ENCODE measurements at places on chromosomes 6 and 20. TPM values are rescaled to one million over a fixed set of nuclear protein-coding genes. Genes with fewer than 3 reads are reported as not detected.

DNA sequence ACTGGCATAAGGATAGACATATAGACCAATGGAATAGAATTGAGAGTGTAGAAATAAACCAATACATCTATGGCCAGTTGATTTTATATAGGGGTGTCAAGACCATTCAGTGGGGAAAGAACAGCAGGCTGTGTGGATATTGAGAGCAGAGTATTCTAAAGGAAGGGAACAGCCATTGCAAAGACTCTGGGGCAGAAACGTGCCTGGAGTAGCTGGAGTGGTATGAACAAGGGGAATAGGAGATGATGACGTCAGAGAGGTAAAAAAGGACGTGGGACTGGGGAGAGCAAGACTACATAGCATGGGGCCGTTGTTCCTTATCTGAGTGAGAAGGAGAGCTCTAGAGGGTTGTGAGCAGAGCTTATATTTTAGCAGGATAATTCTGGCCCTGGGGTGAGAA, 85.2 kb downstream of the TOX2 start:
- DNase-seq, result no peak

The TRIM31 gene
- total RNA-seq, result not detected

The SPATS1 gene
- total RNA-seq, result not detected

- DNase-seq, result no peak
These were observed 199.9 kb upstream of the PRDM1 start for GRCh38 chr6:105886066-105886813.

The FOXF2 gene
- total RNA-seq, result 1.2 TPM

The CRISP2 gene
- total RNA-seq, result not detected

DNA sequence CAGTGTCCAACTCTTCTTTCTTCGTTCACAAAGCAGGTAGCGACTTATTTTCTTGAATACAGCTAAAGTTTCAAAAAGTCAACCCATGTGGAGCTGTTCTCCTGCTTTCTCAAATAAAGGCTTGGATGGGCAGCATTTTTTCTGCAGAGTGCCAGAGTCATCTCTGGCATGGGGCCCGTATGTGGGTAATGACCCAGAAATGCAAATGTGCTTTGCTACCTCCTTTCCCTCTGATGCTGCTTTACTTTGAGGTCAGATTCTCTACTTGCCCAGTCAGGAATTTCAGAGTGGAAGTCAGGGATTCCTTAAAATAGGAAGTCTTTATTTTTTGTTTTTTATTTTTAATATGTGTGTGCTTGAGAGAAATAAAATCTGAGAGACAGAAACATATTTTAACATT, 4.9 kb downstream of the NKAIN2 start:
- DNase-seq, result no peak

GRCh38 chr6:56860475-56860874, 94.4 kb upstream of the BEND6 start:
- DNase-seq, result no peak

The KIF13A gene
- total RNA-seq, result 74.6 TPM

DNA sequence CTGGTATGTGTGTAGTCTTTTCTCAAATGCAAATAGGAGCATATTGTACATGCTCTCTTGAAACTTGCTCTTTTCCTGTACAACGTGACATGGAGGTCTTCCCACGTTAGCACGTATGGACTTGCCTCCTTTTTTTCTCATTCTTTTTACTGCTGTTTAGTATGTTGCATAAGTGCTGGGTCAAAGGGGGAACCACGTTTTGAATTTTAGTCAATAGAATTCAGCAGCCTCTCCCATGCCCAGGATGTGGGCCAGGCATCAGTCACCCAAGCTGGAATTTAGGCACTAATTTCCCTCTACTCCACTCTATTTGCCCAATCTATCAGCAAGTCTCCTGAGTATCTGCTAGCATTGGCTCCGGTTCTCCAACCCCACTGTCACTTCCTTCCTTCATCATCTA, 41.5 kb upstream of the RNF24 start:
- DNase-seq, result no peak

DNA sequence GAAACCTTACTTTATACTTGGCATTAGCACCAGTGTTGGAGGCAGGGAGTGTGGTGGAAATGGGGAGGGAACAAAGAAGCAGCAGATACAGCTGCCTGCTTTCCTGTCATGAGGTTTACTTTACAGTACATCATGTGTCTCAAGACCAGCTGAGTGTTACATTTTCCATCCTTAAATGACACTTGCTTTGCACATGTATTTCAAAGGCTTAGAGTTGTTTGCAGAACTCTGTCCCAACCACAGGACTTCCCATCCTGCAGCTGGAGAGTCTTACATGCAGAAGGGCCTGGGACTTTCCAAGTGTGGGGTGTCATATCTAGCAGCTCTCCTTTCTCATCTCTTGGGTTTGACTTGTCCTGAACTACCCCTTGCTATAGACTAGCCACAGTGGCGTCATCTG, 395.9 kb downstream of the DHX35 start:
- DNase-seq, result no peak

The ZSCAN12 gene
- 4.2 TPM for total RNA-seq

GRCh38 chr6:110389689-110390382, 25.5 kb downstream of the DDO start:
- no peak for DNase-seq

DNA sequence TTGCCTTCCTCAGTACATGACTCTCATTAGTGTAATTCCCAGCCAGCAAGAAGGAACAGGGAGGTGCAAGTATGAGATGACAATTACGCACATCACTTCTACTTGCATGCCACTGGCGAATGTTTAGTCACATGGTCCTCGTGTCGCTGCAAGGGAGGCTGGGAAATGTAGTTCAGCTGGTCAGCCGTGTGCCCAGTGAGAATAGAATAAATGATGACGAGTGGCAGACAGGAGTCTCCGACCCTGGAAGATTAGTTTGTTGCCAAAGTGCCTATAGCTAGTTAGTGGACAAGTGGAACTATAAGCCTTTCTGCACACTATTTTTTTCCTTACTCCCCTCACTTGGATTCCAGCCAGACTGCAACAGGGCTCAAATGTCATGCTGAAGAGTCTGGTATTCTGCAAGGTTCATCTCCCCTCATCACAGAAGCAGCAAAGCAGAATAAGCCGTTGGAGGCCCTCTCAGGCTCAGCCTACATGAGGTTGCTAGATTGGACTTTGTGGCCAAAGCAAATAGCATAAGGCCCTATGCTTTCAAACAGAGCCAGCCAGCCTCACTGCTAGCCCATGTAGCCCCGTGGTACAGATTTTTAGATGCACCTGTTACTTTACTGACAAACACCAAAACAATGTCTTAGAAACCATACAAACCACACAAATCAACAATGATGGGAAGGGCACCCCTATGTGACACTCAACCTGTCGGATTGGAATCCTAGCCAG, 9.7 kb downstream of the LINC00237 start:
- DNase-seq, result no peak

The SLC17A1 gene
- total RNA-seq, result not detected

The BMP6 gene
- total RNA-seq, result 2.0 TPM

The MTFR2 gene
- total RNA-seq, result 0.65 TPM

The ACTL10 gene
- 1.2 TPM for total RNA-seq

- DNase-seq, result no peak
These were observed 72.1 kb downstream of the TRAM2 start for GRCh38 chr6:52504782-52505136.

- no peak for DNase-seq
These were observed 501.1 kb upstream of the POU3F2 start for GRCh38 chr6:98333273-98333672.

The C6orf52 gene
- total RNA-seq, result not detected

- no peak for DNase-seq
These were observed 187.5 kb downstream of the BACH2 start for GRCh38 chr6:90109141-90109540.

The BHLHE23 gene
- total RNA-seq, result not detected

The COL11A2 gene
- total RNA-seq, result 0.43 TPM

The RAD21L1 gene
- not detected for total RNA-seq

The THBD gene
- 53.6 TPM for total RNA-seq

DNA sequence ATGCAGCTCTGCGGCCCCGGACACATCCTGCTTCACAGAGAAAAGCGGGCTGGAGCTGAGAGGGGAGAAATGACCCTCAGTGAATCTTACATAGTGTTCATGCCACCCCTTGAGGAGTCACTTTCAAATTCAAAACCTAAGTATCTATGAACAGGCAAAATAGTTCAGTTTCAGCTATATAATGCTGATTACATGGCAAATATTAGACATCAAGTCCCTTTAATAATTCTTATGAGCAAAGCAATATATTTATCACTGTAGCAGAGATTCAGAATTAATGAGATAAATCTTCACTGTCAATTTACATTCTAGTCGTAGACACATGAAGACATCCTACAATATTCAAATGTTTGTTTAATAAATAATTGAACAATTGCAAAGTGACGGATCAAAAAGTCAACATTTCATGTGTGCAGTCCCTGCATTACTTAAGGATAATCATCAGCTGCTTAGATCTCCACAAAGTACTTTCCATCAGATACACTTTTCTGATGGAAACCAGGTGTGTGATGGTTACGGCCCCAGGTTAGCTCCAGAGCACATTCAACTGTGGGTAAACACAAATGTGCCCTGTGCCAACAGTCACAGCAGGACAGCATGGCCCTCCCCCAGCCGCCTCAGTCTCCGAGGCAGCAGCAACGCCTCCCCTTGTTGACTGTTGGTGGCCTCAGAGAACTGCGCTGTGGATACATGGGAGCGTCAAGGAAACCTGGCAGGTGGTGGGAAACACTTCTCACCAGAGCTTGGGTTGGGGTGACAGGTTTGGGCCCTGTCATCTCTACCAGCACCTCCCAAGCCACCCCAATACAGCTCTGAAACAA, 787 bp upstream of the PRR18 start:
- DNase-seq, result no peak

- no peak for DNase-seq
These were observed 253.4 kb downstream of the EPHA7 start for GRCh38 chr6:93165850-93166430.

GRCh38 chr6:165704045-165704748, 41.2 kb upstream of the PDE10A start:
- DNase-seq, result no peak

DNA sequence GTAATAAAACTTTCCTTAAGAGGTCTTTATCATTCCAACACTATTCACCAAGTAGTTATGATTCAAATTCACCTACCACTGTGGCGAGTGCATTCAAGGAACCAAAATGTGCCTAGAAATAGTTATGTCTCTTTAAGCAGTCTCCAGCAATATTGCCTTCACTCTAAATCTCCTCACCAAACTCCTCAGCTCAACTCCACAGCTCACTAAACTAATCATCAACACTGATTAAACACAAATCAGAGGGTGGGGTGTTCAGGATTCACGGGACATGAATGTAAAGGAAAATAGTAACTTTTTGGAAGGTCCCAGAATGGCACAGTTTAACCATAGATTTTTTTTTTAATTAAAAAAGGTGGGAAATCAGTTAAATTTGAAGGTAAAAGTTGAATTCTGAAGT, 70.5 kb upstream of the THEMIS start:
- no peak for DNase-seq

- no peak for DNase-seq
These were observed 313.2 kb upstream of the MAP3K7 start for GRCh38 chr6:90900034-90900433.

- no peak for DNase-seq
These were observed 43.2 kb downstream of the KAT14 start for GRCh38 chr20:18180815-18181214.

DNA sequence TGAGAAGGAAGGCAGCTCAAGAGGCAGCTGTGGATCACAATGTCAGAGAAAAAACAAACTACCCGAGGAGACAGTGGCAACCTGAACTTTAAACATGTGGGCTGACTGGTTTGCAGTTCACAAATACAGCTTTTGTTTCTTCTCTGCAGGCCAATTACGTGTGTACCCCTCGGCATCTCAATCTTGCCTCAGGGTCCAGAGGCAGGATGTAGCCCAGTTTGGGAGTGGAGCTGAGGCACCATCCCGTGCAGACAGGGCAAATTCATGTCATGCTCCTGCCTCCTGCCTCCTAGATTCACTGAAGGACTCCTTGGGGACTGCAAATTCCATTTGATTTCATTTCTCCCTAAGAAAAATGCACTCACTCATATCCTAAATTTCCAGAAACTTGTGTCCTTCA, 94.2 kb upstream of the KCNK16 start:
- no peak for DNase-seq

GRCh38 chr20:23164176-23164601, 78.1 kb upstream of the CD93 start:
- DNase-seq, result no peak

DNA sequence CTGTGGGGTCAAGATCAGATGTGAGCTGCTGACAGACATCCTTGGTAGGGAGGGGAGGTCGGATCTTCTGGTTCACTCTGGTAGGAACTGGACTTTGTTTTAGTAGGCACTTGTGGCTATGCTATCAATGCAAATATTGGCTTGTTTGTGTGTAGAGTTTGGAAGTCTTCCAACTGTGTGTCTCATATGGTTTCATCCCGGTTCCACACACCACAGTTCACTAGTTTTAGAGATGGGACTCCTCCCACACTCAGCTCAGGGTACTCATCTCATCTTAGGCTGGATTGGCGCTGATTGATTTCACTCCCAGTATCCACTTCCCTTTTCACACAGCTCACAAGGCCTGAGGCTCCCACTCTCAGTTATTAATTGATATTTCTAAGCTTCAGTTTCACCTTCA, 161.3 kb downstream of the THBS2 start:
- no peak for DNase-seq

DNA sequence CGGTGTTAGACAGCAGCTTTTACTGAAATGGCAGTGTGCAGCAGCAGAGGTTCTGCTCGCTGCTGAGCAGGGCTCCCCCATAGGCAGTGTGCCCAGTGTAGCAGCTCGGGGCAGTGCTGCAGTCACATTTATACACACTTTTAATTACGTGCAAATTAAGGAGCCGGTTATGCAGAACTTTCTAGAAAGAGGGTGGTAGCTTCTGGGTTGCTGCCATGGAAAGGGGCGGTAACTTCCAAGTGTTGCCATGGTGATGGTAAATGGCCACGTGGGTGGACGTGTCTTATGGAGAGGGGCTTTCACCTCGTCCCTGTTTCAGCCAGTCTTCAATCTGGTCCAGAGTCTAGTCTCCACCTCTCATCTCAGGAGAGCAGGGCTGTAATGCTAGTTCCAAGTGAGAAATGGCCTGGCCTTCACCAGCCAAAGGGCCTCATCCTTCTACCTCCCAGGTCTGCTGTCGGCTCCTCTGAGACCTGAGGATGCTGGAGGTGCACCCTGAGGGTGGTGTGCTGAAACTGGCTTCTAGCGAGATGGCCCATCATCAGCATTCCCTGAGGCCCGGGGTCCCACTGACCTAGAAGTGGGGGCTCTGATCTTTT, 180.5 kb upstream of the PMEPA1 start:
- DNase-seq, result no peak

Measured in posterior vena cava (tissue), 2 donors.